ENCODE measurements at places on chromosomes 6 and 20. TPM values are rescaled to one million over a fixed set of nuclear protein-coding genes. Genes with fewer than 3 reads are reported as not detected.

The WFDC10B gene
- total RNA-seq, result not detected

DNA sequence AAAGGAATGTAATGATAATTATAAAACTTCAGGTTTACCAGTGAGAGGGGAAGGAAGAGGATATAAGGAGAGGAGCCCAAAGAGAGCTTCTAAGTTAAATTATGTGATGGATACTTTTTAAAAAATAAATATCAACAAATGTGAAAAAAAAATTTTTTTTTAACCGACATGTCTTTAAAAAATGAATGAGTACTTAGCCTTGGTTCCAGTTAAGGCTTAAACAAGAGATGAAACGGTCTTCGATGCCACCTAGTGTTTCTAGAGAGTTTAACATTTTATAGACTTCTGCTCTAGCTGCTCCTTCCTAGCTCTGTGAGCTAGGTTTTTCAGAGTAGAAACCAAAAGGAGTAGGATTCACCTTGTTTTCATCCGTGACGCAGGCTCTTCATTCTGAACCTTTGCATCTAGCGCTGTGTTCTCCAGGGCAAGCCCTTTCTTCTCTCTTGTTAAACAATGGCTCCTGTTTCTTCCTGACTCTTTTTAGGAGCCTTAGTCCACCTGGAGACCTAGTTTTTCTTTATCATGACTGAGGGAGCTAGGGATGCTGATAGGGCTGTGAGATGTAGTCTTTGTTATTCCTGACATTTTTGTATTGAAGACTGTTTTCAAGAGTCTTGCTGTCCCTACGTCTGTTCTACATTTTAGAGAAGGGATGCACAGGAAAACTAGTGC, 42.4 kb upstream of the GNRH2 start:
- H3K4me1 ChIP-seq, result no peaks in the 10 kb centered on the region
- H3K4me3 ChIP-seq, result no peak overlapping the region

The LY6G5C gene
- 1.6 TPM for total RNA-seq

- H3K4me1 ChIP-seq, result no peaks in the 10 kb centered on the region
- no peak for DNase-seq
- H3K36me3 ChIP-seq, result no peaks in the 10 kb centered on the region
- H3K4me3 ChIP-seq, result no peak overlapping the region
- H3K27me3 ChIP-seq, result no peaks in the 10 kb centered on the region
- H3K27ac ChIP-seq, result no peak overlapping the region
Observed at GRCh38 chr6:7784248-7784647, 58.3 kb downstream of the BMP6 start.

DNA sequence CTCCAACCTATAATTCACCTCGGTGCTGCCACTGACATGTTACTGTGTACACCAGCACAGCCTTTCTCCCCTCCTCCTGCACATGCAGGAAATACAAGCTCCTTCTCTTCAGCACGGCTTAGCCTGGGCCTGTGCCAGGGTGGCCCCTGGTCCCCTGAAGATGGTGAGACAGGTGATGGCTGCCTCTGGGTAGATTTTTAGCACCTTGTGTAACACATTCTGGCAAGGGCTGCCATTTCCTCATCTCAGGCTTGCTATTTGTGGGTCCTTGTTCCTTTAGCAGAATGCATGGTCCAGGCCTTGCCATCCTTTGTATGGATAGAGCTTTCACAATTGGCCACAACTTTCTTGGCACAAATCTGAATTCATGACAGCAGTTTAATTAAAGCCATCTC, 151.3 kb downstream of the CDC5L start:
- H3K4me1 ChIP-seq, result peaks cover 3% of the 10 kb centered on the region
- H3K4me3 ChIP-seq, result no peak overlapping the region
- no peaks in the 10 kb centered on the region for H3K27me3 ChIP-seq

GRCh38 chr6:97702248-97702647, 419.2 kb upstream of the MMS22L start:
- no peak for DNase-seq
- no peaks in the 10 kb centered on the region for H3K4me1 ChIP-seq
- no peak overlapping the region for H3K4me3 ChIP-seq
- no peak overlapping the region for H3K27ac ChIP-seq
- H3K36me3 ChIP-seq, result no peaks in the 10 kb centered on the region
- H3K27me3 ChIP-seq, result no peaks in the 10 kb centered on the region

The NRSN2 gene
- total RNA-seq, result 13.2 TPM

The BTNL2 gene
- total RNA-seq, result not detected

The ELOVL2 gene
- 21.1 TPM for total RNA-seq

The DDAH2 gene
- total RNA-seq, result 39.1 TPM

- H3K27ac ChIP-seq, result peak overlapping the region; percentile 57
- no peaks in the 10 kb centered on the region for H3K27me3 ChIP-seq
- no peaks in the 10 kb centered on the region for H3K36me3 ChIP-seq
- DNase-seq, result peak; percentile 46
Observed at GRCh38 chr6:153129873-153130514, 1.1 kb downstream of the RGS17 start.

Measured in SJCRH30 (cell line).